ENCODE measurements at places on chromosomes 3 and 15.

- DNase-seq: no peak
Observed at GRCh38 chr15:33138000-33138399, 56.5 kb downstream of the FMN1 start.

DNA sequence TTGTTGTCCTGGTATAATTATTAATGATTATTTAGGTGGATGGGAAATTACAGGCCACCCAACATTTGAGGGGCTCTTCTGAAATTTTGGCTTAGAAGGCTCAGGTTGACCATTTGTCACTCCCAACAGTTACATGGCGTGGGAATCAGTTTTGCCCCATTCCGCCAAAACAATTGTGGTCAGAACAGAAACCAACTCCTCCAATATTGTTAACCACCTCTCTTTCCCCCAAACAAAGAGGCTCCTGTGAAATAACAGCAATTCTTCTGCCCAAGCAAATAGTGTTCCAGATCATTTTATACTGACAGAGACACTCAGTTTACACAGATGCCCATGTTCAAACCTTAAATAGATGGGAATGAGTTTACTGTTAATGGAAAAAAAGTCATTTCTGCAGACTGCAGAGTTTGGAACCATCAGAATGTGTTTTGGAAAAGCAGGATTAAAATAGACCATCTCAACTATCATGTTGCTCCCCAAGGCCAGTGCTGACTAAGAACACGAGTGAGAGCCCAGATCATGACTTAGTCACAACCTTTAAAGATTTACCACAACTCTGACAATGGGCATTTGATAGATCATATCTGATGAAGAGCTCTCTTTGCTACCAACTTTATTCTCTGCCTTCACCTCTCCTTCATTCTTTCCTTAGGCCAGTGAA, 102.1 kb downstream of the DUT start:
- no peak for DNase-seq

- no peak for DNase-seq
Observed at GRCh38 chr3:171068658-171069057, 42.1 kb upstream of the SLC2A2 start.

- no peak for DNase-seq
Observed at GRCh38 chr15:66563566-66564110, 2.2 kb downstream of the LCTL start.

- DNase-seq: peak; percentile 21
Observed at GRCh38 chr3:87359826-87360225, 83.4 kb upstream of the POU1F1 start.

DNA sequence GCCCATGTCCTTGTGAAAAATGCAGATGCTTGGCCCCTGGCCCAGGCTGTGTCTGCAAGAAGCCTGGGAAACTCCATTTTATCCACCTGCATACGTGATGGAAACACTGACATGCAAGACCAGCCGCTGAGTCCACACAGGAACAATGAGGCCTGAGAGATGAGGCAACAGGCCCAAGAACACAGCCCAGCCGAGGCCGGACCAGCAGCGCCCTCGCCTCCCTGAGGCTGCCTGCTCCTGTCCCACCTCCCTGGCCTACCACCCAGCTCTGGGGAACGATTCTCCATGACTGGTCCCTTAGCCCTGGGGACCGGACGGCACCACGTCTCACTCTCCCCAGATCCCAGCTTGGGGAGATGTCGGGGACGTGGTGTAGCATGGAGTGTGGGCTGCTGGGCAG, 47.5 kb downstream of the HMCES start:
- DNase-seq: no peak

- no peak for DNase-seq
Observed at GRCh38 chr3:11162401-11163345, 8.4 kb downstream of the HRH1 start.

DNA sequence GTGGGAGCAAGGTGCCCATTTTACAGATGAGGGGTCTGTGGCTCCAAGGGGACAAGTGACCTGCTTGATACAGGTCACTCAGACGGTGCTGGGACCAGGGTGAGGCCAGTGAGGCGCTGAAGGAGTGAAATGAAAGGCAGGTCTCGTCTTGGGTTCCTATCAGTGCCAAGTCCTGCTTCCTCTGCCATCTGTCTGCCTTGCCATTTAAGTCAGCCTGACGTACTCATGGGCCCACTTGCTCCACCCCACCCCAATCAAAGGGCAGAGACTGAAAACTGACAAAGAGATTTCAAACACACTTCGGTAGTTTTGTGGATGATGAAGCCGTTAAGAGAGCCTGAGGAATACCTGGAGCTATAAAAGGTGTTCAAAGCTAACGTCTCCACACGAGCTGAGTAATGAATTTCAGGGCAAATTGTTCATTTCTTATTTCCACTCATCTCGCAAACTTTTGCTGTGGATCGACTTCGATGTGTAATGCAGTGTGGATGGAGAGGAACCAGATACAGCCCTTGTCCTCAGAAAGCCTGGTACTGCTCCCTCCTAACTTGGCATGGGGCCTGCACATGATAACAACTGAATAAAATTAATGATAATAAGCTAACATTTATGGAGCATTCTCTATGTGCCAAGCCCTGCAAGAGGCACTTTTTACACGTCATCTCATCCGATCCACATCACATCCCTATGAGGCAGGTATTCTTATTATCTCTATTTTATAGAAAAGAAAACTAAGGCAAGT, 36.6 kb downstream of the ATP2B2 start:
- DNase-seq: no peak

DNA sequence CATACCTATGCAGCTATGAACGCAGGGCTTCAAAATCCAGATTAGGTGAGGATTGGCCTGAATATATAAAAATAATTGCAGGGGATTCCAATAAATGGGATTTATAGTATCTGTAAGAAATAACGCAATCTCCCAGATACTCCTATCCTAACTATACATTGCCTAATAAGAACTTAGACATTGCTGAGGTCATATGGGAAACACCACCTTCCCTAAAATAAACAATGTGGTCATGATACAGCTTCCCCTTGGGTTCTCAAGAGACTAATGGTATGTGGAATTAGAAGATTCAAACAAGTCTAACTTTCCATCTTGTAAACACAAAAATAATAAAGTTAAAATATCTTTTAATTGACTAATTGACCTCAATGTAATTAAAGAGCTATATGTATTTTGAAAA, 28.2 kb downstream of the UBE3A start:
- DNase-seq: no peak

- no peak for DNase-seq
Observed at GRCh38 chr3:38235466-38235865, 30.1 kb upstream of the SLC22A13 start.

DNA sequence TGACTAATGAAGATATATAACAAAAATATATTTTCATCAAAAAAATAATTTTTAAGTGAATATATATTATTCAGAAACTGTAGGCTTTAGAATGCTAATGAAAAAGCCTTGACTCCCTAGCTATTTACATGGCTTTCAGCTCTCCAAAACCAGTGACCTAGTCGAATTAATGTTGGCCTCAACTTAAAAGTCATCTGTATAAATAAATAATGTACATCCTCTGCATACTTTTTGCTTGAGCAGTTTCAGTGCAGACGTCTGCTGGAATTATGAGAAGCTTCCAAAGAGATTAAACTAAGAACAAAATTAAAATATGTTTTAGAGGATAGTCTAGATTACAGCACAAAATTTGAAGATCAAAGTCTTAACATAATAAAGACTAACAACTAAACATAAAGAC, 520.4 kb upstream of the ALCAM start:
- peak; percentile 19 for DNase-seq

DNA sequence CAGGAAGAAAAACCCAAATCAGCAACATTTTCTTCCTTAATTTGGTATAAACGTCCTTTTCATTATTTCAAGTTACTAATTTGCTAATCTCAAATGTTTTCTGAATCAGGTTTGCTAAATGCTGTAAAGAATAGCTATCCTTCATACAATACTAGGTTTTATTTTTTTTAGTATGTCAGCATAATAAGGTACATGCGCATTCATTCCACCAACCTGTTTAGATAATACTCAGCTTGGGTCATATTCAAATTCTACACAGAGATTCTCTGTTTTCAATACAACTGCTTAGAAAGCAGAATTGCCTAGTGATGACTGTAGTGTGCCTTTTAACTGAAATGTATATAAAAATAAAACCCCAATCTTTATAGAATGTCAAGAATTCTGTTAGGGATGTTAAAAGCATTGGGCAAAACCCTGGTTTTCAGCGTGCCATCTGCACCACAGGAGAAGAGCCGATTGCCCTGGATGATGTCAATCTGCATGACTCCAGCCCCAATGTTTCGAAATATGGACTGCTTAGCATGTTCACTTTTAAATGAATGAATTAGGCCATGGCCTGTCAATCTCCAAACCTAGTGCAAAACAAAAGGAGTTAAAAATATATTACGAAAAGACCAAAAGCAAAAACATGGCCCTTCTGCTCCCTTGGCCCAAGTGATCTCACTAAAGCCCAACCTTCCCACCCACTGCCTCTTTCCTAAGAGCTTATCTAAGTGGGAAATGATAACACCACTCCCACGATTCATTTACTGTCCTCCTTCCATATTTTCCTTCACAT, 107.4 kb downstream of the GLDN start:
- no peak for DNase-seq

DNA sequence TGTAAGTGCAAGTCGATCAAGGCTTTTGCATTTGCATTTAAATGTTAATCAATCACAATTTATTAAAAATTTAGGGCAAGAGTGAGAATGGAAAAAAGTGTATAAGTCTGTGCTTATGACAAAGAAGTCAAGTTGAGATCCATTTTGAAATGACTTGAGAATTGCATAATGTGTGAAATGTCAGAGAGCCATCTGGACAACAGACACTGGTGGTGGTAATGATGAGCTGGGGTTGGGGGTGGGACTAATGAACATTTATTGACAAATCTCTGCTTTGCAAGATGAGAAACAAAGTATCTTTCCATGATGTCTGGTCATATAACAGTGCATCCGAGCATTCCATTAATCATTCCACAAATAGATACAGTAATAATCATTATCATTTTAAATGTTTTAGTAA, 89.4 kb upstream of the ZBTB20 start:
- no peak for DNase-seq

DNA sequence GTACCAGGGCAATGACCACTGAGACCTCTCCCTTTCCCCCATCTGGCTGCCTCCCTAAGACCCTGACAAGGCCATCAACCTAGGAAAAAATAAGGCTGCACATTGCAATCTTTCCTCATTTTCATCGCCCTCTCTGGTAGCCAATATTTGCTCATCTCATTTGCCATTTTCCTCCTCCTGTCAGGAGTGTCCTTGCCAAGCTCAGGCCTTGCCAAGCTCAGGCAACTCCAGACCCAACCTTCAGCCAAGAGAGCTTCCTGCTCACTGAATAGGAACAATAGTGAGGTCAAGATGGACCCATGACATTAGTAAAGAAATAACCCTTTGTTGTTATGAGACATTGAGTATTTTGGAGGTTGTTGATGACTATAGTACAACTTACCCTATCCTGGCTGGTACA, 380.3 kb downstream of the RSL24D1 start:
- no peak for DNase-seq

DNA sequence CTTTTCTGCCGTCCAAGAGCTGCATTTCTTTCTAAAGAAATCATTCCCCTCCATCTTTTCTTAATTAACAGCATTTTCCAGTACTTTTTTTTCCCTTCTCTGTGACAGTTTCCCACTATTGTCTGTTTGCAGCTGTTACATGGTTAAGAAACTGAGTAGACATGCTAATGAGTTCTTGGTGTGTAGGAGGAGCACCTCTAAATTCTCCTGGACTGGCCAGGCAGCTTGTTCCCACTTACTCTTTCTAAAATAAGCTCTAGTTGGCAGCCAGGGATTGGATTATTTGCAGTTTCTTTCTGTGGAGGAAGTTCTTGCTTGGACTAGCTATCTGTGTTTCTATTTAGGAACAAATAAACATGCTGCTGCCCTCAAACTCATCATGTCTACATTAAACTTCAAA, 235.1 kb upstream of the GAP43 start:
- DNase-seq: peak; percentile 46

DNA sequence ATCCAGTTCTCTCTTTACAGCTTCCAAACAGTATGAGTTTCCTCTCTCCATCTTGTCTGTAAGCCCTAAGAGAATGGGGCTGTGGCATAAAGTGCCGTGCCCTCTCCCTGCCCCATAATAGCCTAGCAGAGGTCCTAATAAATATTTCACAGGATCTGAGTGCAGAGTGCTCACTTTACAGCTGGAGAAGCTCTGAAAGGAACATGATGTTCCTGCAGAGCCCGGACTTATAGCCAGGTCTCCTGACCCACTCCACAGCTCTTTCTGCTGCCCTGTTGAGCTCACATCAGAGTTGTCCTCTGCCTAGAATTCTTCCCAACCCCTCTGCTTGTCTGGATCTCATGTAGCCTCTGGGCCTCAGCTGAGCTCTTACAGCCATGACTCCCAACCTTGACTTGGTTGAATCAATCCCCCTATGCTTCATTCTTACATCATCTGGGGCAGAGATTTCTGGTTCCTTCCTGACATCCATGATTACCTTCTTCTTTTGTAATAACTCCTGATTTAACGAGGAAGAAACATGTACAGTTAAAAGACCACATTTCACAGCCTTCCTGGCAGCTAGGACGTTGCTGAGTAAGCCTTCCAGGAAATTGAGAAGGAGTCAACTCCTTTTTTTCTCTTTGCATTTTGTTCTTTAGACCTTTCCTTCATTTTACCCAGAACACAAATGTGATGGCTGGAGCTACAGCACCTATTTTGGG, 135.3 kb downstream of the RPLP1 start:
- peak; percentile 53 for DNase-seq

GRCh38 chr3:54871867-54872266, 56.0 kb downstream of the LRTM1 start:
- DNase-seq: no peak

- no peak for DNase-seq
Observed at GRCh38 chr3:124935794-124936542, 1.4 kb upstream of the MUC13 start.

DNA sequence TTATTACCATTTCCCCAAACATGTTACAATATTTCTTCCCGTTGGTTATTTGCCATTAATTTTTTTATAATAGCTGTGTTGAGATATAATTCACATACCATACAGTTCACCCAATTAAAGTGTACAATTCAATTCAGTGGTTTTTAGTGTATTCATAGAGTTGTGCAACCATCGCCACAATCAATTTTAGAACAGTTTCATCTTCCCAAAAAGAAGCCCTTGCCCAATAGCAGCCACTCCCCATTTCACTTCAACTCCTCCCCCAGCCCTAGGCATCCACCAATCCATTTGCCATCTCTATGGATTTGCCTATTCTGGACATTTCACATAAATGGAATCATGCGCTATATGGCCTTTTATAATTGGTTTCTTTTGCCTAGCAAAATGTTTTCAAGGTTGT, 225.1 kb downstream of the EPHB1 start:
- DNase-seq: no peak

DNA sequence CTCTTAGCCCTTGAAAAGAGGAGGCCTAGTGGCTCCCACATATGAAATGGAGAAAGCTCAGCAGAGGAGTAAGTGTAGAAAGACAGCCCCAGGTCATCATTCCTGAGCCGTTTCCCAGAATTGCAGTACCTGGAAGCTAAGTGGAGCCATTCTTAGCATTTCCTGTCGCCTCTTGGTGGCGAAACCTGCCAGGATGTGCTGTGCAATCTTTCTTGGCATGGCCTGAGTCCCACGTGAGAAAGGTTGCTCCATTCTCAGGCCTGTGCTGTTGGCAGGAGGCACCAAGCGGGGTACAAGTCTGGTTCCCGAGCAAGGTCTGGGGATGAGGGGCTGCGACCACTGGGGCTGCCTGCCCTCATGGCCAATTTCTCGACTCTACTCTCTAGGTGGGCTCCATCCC, 207.2 kb upstream of the TPM1 start:
- DNase-seq: no peak
